Stimulated activated CD4-positive, alpha-beta T cell treated with anti-CD3 and anti-CD28 coated beads, Interleukin-4, amount 100 ng/mL, for 4 hours (primary cell): ENCODE measurements at places on chromosomes 2 and 18.

DNA sequence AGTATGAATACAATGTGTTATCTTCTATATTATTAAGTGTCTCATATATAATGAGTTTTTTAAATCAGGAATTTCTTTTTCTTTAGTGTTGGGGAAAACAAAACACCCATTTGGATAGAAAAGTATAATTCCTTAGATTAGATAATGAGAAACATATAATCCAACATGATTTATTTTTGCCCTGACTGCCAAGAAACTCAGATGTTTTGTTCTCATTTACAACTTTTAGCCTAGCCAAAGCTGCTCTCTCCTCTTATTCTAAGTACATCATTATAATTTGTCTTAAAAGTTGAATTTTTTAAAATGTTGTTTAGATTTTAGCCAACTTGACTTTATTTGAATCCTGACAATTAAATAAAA is 68.6 kb downstream of the SLC40A1 start:
- DNase-seq = no peak

- no peak for DNase-seq
These were observed 12.0 kb upstream of the DGUOK start for GRCh38 chr2:73914667-73915066.

DNA sequence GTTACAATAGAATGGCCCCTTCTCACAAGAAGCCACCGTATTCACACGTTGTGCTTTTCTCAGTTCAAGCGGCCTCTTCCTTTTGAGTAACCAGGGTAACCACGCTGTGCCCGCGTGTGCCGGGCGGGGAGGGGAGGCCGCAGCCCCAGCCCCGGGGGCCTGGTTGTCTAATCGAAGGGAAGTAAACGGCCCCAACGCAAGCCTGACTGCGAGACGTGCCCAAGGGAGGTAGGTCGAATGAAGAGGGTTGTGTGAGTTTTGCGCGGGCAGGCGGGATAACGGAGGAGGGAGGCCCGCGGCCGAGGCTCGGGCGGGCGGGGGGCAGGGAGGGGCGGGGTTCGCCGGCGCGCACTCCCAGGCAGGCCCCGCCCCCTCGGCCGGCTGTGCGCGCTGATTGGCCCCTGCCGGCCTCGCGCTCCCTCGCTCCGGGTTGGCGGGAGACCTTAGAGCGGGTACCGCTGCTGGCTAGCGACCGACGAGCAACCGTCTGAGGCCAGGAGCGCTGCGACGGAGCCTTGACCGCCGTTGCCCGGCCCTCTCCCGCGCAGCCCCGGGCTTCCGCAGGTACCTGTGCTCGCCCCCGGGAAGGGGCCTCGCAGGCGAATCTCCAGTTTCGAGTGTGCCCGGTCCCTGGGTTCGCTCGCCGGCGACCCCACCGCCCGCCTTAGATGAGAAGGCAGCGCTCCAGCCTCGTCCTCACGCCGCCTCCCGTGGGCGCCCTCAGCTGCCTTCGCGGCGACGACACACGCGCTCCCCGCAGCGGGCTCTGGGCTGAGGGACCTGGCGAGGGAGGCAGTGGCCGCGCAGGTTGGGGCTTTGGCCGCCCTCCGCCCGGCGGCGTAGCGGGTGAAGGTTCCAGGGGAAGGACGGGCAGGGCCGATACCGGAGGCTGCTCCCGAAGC is at the start of gene SPDYA:
TSS of gene SPDYA (plus strand) at position 451 of the 902 bp plus-strand sequence. CDS start 5,181 bp downstream, outside the sequence.
- DNase-seq = peak; percentile 81

GRCh38 chr2:19363474-19363778 is 5.0 kb upstream of the OSR1 start:
- no peak for DNase-seq

DNA sequence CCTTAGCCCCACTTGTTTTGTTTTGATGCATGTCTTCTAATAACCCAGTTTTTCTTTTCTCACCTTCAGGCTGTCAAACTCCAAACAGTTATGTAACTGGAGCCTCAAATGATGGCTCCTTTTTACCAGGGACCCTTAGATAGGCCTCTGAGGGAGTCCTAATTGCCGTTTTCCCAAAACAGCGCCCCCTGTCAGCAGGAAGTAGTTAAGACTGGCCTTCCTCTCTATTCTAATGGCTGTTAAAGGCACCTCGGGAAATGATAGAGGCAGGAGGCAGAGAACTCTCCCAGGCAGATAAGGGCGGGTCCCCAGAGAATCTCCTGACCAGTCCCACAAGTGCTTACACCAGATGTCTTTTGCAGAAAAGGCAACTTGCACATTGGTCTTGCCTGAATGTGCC is 123.2 kb downstream of the KCNS3 start:
- no peak for DNase-seq

- DNase-seq = no peak
These were observed 74.6 kb downstream of the RRM2 start for GRCh38 chr2:10196948-10197696.

DNA sequence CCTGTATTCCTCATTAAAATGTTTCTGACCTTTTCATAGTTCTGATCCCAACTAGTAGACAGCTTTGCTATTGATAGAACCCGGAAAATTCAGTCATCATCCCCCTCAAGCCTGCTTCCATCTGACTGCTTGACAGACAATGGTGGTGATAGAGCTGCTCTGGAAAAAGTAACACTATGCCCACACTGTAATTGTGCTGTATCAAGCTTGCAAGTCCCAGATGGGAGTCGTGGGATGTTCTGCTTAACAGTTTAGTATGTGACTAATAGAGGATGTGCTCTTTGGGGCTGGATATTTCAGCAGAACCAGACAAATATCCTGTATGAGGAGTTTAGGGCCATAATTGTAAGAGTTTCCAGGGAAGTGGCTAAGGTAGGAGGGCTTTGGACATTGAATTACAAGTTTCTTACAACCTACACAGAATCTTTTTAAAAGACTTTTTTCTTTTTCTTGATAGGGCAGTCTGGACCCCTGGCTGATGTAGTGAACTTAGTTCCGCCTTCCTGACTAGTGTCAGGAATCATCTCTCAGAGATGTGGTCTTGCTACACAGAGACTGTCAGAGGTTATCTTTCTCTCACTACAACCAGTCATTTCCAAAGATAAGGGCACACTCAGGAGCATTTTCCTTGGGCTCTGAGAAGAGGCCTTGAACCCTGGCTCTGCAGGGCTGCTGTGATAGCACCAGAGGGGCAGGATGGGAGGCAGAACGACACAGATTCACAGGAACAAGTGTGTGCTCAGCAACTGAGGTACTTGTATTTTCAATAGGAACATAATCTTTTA is 158.0 kb upstream of the RBMS1 start:
- no peak for DNase-seq

GRCh38 chr2:21757805-21758430 is 634.1 kb downstream of the TDRD15 start:
- DNase-seq = no peak

DNA sequence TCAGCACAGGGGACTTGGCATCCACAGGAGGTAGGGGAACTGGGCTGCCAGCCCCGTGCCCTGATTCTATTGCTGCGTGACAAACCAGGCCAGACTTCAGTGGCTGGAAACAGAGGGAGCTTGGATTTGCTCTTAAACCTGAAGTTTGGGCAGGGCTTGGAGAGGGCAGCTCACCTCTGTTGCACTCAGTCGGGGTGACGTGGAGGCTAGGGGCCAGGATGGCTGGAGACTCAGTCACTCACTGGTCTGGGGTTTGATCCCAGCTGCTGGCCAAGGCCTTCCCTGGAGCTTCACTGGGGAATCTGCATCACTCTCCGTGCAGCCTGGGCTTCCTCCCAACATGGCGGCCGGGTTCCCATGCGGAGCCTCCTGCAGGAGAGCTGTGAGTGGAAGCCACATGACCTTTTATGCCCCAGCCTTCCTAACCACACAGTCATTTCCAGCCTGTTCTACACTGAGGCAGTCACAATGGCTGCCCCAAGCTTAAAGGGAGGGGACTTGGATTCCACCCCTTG is 175.2 kb upstream of the HDAC4 start:
- DNase-seq = no peak

GRCh38 chr2:18106841-18107240 is 228.4 kb downstream of the KCNS3 start:
- no peak for DNase-seq

DNA sequence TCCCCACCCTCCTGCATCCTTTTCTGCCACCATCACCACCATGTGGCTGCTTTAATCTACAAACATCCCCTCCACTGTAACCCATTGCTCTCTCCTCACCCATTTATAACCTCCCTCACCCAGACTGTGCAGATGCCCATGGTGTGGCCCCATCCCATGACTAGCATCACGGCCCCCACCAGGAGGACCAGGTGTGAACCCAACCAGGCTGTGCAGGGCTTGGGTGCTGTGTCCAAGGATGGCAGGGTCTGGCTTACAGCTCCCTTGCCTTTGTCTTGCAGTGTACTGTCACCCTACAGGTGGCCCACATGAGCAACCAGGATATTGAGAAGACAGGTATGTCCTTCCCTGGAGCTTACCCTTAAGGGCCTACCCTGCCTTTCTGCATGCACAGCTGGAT is 6.8 kb downstream of the FER1L5 start:
- no peak for DNase-seq

- DNase-seq = no peak
These were observed 248.4 kb downstream of the ETAA1 start for GRCh38 chr2:67645280-67646138.

DNA sequence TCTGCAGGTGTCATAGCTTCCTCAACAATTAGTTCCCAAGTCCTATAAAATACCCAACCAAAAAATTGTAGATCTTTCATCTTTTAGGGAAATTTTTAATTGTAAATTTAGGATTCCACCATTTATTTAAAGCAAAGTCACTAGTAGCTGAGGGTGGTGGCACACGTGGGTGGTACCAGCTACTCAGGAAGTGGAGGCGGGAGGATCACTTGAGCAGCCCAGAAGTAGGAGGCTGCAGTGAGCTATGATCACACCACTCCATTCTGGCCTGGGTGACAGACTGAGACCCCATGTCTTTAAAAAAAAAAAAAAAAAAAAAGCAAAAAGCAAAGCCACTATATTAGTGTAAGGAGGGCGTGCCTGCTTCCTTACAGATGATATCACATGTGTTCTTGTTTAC is 60.3 kb upstream of the GREB1L start:
- no peak for DNase-seq

DNA sequence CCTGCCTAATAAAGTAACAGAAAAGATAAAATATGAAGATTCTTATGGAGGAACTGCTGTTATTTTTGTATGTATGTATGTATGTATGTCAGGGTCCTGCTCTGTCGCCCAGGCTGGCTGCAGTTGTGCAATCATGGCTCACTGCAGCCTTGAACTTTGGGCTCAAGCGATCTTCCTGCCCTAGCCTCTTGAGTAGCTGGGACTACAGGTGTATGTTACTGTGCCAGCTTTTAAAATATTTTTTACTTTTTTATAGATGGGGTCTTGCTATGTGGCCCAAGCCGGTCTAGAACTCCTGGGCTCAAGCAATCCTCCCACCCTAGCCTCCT is 26.7 kb downstream of the ANKRD29 start:
- no peak for DNase-seq

DNA sequence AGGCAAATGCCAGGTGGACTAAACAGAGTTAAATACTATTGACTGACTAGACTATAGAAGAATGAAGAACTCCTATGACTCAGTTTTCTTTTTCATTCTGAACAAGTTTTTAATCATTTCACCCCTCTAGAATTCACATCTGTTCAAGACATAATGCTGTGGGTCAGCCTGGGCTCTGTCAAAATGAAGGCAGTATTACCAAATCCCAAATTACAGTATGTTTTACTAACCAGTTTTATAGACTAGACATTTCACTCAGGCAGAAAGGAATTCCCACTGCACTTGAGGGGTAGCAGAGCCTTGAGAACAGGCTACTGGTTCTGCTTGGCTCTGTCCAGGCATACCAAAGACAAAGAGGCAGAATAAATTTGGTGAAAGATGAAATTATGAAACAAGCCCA is 511.7 kb downstream of the EPHA4 start:
- no peak for DNase-seq

DNA sequence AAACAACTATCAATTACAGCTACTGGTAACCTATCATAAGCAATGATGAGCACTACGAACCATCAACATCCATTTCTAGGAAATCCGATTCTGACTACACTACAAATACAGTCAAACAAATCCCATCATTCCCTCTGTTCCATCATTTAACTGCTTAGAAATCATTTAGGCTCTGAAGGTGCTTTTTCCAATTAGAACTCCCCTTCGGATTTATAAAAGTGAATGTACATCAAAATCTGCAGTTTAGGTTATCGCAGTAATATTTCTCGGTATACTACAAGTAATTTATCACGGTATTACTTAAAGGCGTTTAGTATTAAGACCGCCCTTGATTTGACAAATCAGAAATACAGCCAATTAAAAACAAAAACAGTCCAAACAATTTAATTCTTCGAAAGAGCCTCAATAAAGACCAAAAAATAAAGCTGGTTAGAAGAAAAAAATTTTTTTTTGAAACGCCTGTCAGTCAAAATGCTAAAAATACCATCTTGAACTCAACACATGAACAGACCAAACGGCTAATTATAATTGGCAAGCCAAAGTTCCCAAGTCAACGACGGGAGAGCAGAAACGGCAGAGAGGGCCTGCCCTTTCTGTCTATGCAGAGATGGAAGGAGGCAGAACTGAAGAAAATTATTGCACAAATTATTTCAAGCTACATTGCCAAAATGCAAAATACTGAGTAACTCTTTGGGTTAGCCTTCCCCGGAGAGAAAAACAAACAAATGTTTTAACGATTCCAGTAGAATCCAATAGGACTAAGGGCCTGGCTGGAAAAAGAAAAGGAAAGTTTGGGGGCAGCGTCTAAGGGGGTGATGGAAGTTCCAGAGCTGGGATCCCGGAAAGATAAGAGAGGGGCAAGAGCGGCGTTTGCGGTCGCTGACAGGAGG is 1.2 kb downstream of the VPS54 start:
- DNase-seq = no peak

DNA sequence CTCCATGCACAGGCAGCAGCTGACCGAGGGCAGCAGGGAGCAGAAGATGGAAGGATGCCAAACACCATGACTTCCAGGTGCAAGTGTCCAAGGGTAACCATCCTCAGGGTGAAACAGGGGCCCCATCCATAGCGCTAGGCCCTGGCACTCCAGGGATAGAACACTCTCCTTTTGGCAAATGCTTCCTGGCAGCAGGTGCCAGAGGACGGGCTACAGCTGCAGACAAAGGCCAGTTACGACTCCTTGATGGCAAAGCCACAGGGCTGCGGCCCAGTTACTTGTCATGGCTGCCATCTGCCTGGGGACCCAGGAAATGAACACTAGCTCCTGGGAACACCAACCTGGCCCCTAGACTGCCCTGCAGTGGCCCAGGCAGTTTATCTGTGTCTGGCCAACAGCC is 178.8 kb downstream of the TMEM163 start:
- DNase-seq = no peak

- DNase-seq = no peak
These were observed 24.9 kb upstream of the RAB10 start for GRCh38 chr2:26008851-26009566.

DNA sequence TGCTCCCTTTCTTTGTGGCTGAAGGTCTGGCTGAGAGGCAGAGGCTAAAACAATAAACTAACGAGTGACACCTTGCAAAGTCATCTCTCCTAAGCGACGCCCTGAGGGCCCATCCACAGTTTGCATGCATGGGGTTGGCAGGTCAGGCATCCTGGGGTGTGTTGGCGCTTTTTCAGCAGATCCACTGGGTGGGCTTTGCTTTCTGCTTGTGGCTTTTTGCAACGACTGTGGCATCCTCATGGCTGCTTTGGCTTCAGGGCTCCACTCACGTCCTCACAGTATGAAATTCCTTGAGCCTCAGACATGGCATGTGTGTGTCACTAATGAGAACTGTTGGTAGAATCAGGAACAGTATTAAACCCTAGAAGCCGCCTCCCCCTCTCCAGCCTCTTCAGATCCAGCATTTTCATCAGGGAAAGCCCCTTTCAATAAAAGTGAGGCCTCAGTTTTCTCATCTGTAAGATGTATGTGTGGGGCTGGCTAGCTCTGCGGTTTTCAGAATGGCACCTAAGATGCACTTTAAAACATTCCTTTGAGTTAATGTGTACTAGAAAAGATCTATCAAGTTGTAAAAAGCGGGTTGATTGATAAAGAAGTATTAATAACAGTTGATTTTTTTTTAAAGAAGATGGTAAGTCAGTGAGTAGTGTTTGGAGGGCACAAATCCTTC is 72.5 kb downstream of the SH3BP4 start:
- no peak for DNase-seq
